WTC11 (cell line): ENCODE measurements at places on chromosomes 1 and 21.

DNA sequence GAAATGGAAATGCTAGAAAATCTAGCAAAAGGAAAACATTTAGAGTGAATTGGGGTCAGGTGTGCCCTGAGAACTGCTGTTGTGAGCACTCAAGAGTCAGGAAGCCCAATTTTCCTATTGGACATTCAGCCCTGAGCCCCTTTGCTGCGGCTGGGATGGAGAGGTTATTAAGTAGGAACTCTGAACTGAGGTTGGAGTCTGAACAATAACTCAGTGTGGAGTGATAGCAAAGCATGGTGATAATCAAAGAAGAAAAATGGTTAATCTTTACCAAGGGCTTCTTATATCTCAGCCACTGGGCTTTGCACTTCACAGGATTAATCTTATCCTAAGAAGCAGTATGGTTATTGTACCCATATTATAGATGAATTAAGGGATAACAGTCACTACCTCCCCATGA, 52.0 kb downstream of the TMCO4 start:
- no peak for DNase-seq

GRCh38 chr1:19723874-19724273, 59.2 kb downstream of the HTR6 start:
- no peak for DNase-seq

DNA sequence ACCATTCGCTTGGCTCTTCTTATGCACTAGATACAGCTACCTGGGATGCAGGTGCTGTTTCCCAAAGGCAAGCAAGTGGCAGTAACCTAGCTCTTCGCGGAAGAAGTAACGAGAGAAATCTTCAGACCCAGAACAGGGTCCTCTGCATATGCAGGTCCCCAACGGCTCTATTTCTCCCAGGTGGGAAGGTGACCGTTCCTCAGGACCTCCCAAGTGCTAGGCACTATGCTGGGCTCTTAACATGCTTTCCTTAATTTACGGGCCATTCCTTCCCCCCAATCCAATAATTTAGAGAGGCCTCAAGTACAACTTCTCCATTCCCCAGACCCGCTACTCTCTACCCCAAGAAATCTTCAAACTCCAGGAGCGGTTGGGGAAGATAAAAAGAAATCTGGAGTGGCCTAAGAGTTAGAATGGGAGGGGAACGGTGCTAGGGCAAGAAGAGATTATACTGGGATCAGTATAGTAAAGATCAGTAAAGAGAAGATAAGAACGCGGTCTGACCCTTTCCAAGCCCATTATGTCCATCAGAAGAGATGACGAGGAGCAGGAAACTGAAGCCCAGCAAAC, 410 bp downstream of the TXNDC12 start:
- DNase-seq, result no peak

GRCh38 chr1:59178339-59179187, 118.3 kb upstream of the FGGY start:
- DNase-seq, result no peak

DNA sequence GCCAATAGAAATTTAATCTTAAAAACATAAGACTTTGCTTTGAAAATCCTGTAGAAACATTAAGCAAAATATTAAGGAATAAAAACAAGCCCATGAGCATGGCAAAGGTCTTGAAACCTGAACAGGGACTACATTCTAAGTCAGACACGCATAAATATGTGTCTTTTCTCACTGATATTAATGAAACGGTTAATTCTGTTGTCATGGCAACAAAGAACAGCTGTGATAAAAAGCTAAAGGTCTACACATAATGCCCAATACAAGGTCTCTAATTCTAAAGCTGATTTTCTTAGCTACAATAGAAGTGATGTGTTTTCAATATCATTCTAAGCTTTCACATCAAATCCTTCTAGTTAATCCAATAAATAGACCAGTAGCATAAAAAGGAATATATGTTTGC, 331.7 kb downstream of the PTBP2 start:
- DNase-seq, result no peak
